ENCODE measurements at places on chromosomes 5 and 9.
A peak's percentile ranks its signal among the peaks of the same experiment; 100 is the strongest.

GRCh38 chr9:116877072-116877471, 190.0 kb downstream of the TRIM32 start:
- no peak for DNase-seq

- DNase-seq, result no peak
Observed at GRCh38 chr5:147668385-147668784, 114.1 kb downstream of the JAKMIP2 start.

DNA sequence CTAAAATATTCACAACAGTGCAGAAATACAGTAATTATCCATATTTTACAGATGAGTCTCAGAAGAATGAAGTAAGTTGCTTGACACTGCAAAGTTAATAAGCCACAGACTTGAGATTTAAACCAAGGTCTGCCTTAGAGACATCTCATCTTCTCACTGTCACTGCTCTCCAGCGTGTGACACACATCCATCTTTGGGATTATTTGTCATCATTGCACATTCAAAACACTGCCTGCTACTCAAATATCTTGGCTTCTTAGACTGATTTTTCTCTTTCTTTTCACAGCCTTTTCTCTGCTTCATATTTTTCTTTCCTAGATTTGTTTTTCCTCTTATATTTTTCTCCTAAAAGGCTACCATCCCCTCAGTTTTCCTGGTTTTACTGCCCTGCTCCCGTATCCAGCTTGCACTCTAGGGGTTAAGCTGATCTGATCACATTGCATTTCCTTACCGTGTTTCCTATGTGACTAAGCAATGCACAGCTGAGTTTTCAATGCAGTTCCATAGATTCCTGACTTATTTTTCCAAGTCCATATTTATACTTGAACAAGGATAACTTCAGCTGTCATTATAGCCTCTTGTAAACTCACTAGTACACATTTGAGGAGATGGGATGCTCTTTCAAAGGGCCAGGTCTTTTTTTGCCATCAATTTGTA, 353.0 kb downstream of the PLK2 start:
- DNase-seq, result no peak

DNA sequence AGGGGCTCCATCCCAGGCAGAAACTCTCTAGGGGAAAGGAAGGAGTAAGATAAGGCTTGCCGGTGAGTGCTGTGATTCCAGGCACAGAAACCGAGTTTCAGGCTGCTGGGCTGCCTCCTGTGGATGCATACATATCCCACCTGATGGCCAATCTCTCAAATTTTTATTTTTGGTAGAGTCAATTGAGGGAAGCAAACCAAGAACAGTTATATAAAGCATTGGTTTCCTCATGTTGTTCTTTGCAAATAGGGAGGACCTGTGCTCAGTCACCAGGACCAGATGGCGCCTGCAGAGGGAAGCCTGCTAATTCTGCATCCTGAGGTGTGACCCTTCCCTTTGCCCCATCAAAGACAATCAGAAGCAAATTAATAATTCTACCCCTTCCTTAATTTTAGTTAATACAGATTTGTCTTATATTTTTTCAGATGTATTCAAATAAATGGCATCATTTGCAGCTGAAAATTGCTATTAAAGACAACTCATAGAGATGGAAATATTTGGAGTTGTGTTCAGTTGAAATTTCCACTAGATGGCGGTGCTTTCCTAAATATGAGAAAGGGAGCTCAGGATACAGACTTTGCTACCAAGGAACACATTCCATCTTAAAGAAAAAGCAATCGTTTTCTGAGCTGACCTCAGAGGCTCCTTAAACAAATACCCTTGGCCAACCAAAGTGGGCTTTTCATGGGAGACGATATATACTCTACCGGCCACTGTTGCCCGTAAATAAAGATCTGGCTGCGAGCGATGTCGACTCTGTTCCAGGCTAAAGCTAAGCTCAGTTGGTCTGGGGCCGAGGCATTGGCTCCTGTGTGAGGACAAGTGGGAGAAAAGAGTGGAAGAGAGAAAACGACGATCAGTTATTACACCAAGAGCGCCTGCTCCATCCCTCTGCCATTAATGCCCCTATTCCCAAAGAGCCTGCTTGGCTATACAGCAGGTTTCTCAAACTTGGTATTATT, 225.7 kb upstream of the KLF9 start:
- no peak for DNase-seq

- no peak for DNase-seq
Observed at GRCh38 chr5:104913841-104914281, 1351.3 kb upstream of the NUDT12 start.

- no peak for DNase-seq
Observed at GRCh38 chr5:151924564-151925301, at the start of gene GLRA1. TSS of gene GLRA1 (minus strand) at chr5:151924851. CDS start at chr5:151924549, 302 bp downstream.

GRCh38 chr5:42721484-42721883, 35.1 kb upstream of the CCDC152 start:
- DNase-seq, result no peak

DNA sequence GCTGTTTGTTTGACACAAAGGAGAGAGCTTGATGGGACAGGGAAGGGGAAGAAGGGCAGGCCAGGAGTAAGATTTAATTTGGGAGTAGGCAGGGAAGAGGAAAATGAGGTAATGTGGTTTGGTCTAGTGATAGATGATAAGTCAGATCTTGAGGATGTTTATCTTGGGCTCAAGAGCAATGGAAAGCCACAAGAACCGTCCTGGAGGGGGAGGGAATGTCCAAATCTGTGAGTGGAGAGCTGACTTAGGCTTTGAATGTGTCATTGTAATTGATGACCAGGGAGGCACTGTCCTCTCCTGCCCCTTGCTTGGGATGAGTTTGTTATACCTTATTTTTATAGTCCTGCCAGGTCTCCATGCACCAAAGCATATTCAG, 37.5 kb downstream of the MAMDC2 start:
- no peak for DNase-seq

DNA sequence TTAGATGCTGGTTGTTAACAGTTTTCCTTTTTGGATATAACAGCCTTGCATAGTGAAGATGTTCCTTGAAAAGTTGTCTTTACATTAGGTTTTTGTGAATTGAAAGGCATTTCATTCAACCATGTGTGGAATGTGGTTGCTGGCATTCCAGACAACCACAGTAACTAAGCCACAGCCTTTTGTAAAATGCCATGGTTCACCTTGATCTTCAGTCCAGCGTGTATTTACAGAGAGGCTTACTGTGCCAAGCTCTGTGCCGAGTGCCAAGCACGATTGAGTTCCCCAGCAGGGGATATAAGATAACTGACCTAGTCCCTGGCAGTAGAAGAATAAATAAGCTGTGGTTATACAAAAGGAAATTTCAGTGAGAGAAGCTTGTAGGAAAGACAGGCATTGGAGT, 4.9 kb downstream of the EXOSC2 start:
- DNase-seq, result no peak

GRCh38 chr5:74639807-74640449, 600 bp downstream of the ENC1 start:
- DNase-seq, result no peak

- DNase-seq, result no peak
Observed at GRCh38 chr9:89654025-89654662, 49.3 kb downstream of the GADD45G start.

DNA sequence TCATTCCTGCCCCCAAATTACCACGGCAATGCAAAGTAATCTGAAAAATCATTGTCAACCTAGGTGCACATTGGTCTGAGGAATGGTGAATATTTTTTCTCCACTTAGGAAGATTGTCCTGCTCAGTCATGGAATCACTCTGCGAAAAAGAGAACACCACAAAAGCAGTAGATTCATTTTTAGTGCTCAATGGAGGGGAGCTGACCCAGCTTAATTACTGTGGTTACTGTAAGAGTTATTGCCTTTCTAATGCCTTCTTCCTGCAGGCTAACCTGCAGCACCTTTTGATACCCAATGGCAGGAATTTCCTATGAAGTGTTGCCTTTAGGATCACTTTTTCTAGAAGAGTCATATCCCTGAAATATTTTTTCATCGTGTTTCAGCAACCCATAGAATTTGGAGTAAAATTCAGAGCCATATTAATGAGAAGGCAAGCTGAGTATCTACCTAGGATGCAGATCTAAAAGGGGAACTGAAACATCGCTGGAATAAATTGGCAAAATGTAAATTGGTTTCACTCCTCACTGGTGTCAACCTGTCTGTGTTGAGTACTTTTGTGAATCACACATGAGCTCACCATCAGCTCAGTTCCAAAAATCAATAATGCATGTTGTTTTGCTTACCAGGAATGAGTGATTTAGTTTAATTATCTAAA, 464.5 kb downstream of the CSNK1G3 start:
- DNase-seq, result no peak

DNA sequence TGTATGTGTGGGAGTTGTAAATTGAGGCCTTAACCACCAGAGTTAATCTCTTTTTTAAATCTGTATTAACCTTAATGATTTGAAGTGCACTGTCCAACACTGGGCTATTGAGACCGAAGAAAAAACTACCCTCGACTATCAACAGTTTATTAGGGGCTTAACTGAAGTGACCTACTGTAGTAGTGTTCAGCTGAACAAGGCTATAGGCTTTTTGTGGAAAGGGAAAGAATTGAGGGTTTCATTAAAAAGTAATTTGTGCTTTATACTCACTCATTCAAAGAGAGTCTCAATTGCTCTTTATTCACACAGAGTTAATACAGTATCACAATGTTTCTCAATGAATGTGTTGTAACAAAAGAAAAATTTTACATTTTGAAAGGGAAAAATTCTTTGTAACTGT, 267.5 kb downstream of the SLF1 start:
- DNase-seq, result no peak

DNA sequence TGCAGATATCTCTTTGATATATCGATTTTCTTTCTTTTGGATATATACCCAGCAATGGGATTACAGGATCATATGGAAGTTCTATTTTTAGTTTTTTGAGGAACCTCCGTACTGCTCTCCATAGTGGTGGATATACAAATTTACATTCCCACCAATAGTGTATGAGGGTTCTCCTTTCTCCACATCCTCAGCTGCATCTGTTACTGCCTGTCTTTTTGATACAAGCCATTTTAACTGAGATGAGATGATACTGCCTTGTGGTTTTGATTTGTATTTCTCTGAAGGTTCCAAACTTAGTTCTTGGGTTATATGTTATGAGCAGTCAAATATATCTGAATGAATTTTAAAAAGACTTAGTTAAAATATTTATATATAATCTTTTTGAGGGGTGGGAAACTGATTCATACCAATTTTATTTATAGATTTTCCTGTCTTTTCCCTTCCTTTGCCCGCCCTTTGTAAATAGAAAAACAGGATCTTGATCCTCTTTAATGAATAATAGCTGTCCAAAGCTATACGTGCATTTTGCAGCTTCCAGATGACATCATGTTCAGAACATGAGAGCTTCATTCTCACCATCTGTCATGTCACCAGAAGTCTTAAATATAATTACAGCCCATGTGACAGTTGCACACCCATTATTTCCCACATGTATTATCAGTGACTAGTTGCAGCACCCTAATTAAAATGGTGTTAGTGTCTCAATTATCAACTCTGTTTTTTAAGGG, 6.2 kb upstream of the ARHGEF28 start:
- DNase-seq, result no peak

GRCh38 chr5:54859316-54859715, 126.1 kb downstream of the ESM1 start:
- no peak for DNase-seq

DNA sequence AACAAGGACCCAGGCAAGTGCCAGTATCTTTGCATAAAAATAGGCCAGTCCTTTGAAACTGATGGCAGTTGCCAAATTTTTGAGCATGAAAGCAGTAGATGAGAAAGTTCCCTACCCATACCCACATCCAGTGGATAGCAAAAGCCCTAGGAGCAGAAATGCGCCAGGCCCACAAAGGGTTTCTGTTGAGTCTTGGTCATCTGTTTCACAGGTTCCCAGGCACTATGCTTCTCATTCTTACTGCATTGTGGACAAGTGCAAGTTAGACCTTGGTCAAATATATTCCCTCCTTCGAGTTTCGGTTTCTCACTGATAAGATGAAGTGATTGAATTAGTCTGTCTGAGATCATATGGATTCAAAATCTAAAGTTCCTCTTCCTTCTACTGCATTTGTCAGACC, 152.3 kb downstream of the NR3C1 start:
- DNase-seq, result no peak

- no peak for DNase-seq
Observed at GRCh38 chr5:173869316-173869715, 18.8 kb upstream of the CPEB4 start.

- DNase-seq, result no peak
Observed at GRCh38 chr9:11086561-11086960, 473.8 kb upstream of the PTPRD start.

GRCh38 chr5:149681922-149682321, 48.2 kb upstream of the PPARGC1B start:
- no peak for DNase-seq

DNA sequence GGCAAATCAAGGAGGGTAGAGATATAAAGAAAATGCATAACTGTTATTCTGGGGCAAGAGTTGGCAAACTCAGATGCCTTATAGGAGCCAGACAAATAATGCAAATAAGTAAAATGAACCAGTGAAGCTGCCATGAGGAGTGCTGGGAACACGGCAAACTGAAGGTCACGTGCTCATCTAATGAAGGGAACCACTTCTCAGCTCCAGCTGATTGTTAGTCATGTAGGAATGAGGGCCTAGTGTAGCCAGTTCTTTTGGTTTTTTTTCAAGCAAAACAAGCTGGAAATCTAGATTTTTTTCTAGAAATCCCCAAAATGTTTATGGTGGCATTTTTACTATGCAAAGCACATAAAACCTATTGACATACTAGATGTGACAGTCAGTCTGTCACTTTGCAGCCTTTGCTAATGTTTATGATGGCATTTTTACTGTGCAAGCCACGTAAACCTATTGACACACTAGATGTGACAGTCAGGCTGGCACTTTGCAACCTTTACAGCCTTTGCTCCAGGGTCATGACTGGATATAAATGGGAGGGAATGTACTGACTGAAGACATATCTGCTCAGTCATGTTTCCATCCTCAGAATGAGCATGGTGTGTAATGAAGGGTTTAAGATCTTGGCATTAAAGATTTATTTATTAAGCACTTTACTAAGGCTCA, 39.4 kb downstream of the RUSC2 start:
- no peak for DNase-seq

GRCh38 chr5:140632366-140633020, 482 bp downstream of the CD14 start:
- DNase-seq, result peak; percentile 68

GRCh38 chr5:96809921-96810320, 2.2 kb upstream of the ERAP1 start:
- DNase-seq, result no peak

DNA sequence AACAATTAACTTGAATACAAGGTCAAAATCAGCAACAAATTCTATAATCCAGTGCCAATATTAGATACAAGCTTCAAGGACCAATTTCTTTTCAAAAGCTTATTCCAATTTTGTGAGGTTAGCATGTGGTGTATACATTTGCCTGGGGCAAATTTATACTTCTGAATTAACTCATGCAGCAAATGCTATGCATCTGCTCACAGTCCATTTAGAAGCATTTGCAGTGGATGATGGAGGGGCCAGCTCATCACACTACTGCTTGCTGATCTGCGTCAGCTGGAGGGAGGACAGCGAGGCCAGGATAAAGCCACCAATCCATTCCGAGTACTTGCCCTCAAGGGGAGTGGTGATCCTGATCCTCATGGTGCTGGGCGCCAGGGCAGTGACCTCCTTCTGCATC, 474.3 kb upstream of the KIF2A start:
- DNase-seq, result no peak

GRCh38 chr5:143682929-143683386, 129.0 kb upstream of the HMHB1 start:
- no peak for DNase-seq

- no peak for DNase-seq
Observed at GRCh38 chr5:6427694-6428093, 21.0 kb upstream of the UBE2QL1 start.

Data from right atrium auricular region (tissue), 2 donors.